ENCODE measurements at places on chromosomes 6 and 20.

- no peak for DNase-seq
These were observed 179.4 kb downstream of the KIF16B start for GRCh38 chr20:16393836-16394235.

DNA sequence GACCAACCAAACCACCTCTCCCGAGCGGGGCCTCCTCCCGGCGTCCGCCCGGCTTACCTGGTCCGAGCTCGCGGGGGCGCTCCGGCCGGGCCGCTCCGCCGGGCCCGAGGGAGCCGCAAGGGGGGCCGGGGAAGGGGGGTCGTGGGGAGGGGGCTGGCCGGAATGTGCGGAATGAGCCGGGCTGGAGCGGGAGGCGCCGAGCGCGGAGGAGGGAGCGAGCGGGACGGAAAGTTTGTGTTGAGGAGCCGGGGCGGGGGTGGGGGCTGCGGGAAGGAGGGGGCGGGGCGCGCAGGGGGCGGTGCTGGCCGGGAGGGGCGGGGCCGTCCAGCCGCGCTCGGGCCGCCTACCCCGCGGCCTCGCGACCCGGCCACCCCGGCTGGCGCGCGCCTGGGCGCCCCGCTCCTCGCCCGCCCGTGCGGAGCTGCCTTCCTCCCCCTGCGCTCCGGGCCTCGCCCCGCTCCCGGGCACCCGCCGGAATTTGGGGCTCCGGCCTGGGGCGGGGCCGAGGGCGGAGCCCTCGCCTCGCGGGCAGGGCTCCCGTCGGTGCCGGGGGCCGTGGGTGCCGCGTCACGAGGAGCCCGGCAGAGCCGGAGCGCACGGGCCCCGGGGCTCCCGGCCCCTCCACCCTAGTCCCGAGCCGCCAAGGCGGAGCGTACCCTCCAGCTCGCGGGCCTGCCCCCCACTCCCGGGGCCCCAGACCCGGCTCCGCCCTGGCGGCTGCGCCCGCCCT is at the start of gene TEAD3:
TEAD3 (minus strand) TSS at position 239 of the 730 bp plus-strand sequence.
- DNase-seq: peak; percentile 31

DNA sequence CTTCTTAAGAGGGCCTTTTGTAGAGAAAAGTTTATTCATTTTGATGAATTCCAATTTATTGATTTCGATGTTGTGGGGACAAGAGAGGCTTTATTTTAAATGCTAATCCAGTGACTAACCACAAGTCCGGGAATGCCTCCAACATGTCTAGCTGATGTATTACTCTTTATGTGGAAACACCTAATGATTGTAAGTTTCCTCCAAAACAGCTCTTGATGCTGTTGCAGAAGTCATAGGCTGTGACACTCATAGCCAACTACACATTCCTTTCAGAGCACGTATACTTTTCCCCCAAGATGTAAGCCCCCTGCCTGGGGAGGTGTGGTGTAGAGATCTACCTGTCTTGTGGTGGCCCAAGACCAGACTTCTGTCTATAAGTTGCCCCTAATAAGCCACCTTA is 61.3 kb upstream of the RNF24 start:
- DNase-seq: no peak

DNA sequence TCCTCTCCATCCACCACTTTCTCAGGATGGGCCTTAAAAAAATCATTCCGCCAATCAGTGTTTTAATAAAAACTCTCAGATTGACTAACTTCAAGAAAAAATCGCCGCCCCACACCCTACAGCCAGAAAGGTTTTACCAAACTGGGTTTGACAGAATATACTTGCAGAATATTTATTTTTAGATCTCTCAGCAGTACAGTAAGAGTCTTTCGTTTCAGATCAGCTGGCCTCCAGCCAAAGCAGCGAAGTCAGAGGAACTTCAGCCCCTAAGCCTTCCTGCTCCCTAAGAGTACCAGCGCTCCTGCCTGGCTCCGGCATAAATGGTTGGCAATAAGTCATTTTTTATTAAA is 24.7 kb downstream of the TBC1D7 start:
- DNase-seq: no peak

DNA sequence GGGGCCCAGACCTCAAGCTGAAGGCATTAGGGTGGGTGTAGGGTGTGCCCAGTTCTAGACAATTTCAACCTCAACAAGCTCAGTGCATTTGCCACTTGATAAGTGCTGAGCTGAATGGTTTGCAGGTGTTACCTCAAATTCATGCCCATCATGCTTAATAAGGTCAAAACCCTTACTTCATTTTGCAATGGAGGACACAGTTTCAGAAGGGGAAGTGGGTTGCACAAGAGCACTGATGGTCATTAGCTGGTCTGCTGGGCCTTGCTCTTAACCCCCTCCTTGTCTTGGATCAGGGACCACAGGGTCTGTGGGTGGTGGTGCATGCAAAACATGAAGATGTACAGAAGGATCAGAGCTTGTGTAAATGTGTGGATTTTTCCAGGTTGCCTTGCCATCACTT is 71.0 kb upstream of the SIRPA start:
- DNase-seq: no peak

DNA sequence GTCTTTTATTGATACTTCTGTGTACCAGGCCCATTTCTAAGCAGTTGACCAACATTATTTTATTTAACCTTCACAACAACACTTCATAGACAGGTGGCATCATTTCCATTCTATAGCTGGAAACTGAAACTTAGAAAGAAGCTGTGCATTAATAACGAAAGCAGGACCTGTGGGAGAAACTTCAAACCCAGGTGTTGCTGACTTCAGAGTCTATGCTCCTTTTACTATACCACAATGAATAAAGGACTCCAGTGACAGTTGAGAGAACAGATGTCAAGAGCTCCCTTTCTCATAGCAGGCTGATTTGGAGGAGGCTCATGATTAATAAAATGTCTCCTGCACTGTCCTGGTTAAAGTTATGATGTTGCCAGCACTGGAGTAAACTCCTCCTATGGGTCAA is 56.6 kb upstream of the POU3F2 start:
- no peak for DNase-seq

- no peak for DNase-seq
These were observed 120.4 kb upstream of the SLC2A12 start for GRCh38 chr6:134172706-134173365.

- DNase-seq: no peak
These were observed 355.4 kb downstream of the CDC5L start for GRCh38 chr6:44742828-44743372.

DNA sequence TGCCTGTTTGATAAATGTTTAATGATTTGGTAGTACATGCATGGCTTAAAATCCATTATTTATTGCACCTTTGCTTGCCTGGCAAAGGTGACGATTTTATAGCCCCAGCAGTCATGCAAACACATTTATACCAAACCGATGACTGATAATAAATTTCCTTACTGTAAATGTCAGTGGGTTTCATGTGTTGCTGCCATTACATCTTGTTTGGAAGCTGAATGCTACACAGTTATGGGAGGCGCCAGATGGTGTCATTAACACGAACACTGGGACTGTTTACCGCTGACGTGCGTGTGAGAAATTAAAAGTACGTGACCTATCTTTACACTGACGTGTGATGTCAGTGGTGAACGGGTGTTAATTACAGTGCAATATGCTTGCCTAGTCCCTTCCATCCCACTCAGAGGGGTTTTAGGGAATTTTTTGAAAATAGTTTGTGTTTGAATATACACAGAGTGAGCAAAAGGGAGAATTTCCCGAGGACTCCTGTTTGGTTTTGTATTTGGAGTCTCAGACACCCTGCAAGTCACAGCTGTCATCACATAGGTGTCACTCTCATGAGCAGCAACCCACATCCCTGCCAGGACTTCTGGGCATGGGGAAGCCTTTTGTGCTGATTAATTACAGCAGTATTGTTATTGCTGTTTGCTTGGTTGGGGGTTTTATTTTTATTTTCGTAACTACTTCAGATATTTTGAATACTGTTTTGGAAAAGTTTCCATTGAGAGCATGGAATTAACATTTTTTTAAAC is 151.8 kb upstream of the INSM1 start:
- no peak for DNase-seq

All from activated CD4-positive, alpha-beta T cell treated with anti-CD3 and anti-CD28 coated beads, Interleukin-2, amount 50 U/mL, for 1 hour (primary cell).